Activated effector memory CD4-positive, alpha-beta T cell treated with Interleukin-2 at 50 U/mL for 16 hours (primary cell): ENCODE measurements at places on chromosomes 12 and 14.

GRCh38 chr12:104544836-104545235 is 88.1 kb downstream of the CHST11 start:
- DNase-seq = no peak

DNA sequence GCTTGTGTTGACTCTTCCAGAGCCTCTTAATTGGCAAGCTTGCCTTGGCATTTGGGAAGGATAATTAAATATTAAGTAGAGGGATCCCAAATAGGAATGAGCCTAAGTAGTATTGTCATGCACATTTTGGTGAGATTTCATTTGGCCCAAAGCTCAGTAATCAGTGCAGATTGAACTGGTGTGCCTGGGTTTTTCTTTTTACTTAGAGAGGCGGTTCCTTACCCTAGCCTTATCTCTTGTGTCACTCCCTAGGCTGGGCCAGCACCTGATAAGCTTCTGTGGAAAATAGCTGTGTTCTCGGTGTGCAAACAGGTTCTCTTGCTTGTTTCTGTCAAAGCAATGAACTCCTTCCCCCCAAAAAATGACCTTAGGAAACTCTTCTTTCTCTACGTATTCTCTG is 9.3 kb upstream of the B4GALNT3 start:
- no peak for DNase-seq

- DNase-seq = no peak
Measured at GRCh38 chr14:103463149-103463548, 59.5 kb downstream of the CKB start.

DNA sequence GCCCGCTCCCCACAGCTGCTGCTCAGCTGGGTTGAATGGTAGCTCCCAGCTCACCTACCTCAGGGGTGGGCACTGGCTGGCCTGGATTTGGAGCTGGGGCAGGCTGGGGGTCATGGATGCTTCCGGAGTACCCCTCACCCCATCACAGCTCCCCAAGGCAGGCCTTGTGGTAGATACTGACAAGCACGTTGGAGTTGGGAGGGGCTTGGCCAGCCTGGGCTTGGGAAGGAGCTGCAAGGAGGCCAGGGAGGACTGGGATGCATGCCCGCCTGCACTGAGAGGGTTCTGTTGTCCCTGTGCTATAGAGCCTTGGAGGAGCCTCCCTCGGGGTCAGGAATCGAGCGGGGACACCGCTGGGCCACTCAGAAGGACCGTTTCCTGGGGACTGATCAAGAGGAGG is 14.2 kb downstream of the TMEM63C start:
- DNase-seq = no peak

GRCh38 chr12:123474485-123475245 is 16.7 kb downstream of the SNRNP35 start:
- DNase-seq = no peak

GRCh38 chr14:22794551-22794951 is 20.7 kb downstream of the SLC7A7 start:
- DNase-seq = no peak

DNA sequence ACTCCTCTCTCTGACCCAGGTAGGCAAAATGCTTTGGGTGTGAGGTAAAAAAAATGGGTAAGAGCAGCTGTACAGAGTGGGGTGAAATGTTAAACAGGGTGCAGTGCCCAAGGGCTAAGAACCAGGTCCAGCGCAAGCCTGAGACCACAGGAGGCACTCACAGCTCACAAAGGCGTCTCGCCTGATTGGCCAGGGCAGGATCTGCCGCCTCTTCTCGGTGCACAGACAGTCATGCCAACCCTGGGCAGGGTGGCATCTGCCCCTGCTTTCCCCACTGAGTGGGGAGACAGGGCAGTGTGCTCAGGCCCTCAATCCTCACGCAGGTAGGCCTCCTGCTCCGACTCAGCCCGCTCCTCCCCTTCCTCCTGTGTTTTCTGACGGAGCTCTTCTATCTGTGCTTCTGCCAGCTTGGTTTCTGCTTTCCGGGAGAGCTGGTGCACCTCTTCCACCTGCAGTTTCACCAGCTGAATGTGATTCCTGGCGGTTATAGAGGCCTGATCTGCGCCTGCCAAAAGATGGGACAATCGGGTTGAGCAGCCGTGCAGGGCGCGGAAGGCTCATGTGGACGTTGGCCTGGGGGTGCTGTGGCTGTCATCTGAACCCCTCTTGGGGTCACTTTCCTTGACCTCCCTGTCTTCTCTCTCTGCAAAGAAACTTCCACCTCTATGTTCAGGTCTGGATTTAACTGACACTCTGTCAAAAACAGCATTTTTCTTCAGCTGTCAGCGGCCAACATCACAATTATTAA is 4.7 kb downstream of the B3GNT4 start:
- no peak for DNase-seq

- no peak for DNase-seq
Measured at GRCh38 chr12:57935331-57935730, 6.0 kb upstream of the ATP23 start.

DNA sequence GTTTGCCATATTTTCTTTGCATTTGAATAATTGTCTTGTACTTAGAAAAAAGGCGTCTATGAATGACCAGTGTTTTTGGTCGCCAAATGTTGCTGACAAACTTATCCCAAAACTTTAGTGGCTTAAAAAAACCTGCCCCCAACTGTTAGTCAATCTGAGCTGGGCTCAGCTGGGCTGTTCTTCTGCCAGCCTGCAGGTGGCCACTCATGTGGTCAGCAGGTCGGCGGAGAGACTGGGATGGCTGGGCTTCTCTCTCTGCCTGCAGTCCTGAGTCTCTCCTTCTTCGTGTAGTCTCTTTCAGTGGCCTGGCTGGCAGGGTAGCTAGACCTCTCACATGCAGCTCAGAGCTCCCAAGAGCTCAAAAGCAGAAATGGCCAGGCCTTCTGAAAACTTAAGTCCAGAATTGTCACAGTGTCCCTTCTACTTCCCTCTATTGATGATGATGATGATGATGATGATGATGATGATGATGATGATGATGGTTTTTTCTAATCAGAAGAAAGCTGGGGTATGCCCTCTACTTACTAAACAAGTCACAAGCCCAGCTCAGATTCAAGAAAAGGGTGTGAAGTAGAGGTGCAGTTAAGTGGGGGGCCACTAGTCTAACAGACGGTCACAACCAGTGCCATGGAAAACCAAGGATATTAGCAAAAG is 87.9 kb downstream of the PTPN11 start:
- no peak for DNase-seq
